ENCODE measurements at places on chromosomes 11 and 22.

DNA sequence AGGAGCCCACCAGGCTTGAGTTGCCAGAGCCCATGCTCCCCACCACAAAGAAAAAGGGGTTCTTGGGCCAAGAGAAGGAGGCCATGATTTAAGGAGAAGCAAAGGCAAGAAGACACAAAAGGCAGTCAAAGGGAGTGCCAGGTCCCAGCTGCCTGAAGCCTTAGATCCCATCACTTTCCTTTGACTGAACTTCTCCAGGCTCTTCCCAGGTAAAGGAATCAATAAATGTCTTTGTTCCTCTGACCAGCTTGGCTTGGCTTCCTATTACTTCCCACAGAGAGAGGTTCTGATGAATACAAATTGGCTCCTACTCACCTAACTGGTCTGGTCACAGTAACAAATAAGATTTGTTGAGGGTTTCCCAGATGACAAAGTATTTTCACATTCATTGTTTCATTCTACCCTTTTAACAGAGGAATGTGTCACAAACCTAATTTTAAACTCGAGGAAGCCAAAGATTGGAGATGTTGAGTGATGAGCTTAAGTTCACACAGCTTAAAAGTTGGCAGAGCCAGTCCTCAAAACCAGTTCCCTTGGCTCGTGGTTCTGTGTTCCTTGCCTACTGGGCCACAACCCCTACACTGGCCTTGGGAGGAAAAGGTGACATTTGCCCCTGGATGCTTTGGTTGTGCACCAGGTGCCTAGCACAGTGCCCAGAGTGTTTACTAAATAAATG is 96.4 kb upstream of the SESN3 start:
- DNase-seq: no peak

- no peak for DNase-seq
Observed at GRCh38 chr11:67113231-67113721, 5.8 kb upstream of the KDM2A start.

GRCh38 chr11:95456714-95457491 is 225.9 kb upstream of the SESN3 start:
- DNase-seq: no peak

GRCh38 chr11:8604078-8604723 is 10.2 kb upstream of the STK33 start:
- no peak for DNase-seq

GRCh38 chr11:10478066-10478465 is 23.0 kb downstream of the AMPD3 start:
- no peak for DNase-seq

DNA sequence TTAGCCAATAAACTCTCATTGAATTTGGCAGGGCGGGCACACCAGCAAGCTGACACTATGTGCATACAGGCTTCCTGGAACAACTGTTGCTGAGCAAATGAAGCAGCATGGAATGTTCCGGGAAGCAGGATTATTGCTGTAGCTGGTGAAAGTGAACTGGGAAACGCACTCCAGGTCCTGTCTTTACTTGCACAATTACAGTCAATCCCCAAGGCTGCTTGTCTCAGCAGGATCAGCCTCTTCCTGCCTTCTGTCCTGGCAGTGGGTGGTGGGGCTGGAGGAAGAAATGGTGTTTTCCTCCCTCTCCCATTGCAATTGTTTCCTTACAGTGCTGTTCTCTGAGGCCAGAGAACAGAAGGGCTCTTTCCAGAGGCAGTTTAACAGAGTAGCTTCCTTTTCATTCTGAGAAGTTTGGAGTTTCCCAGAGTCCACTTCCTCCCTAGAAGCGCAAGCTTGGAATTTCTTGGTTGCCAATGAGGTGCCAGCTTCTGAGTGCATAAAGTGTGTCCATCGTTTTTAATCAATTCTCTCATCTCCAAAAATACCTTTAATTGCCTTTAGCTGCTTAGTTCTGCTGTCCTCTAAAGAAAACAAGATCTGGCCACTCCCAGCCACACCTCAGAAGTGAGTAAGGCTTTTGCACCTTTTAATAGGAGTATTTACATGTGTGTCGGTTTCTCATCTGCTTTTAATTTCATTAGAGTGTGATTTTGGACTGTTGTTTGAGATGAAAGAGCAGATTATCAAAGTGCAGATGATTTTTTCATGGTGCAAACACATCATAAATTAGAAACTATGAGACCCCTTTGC is 19.9 kb downstream of the CD44 start:
- no peak for DNase-seq

All from DMS79 (cell line).